ENCODE measurements at places on chromosomes 5 and 9.

- DNase-seq = no peak
Measured at GRCh38 chr5:172692451-172692850, 51.4 kb downstream of the NEURL1B start.

DNA sequence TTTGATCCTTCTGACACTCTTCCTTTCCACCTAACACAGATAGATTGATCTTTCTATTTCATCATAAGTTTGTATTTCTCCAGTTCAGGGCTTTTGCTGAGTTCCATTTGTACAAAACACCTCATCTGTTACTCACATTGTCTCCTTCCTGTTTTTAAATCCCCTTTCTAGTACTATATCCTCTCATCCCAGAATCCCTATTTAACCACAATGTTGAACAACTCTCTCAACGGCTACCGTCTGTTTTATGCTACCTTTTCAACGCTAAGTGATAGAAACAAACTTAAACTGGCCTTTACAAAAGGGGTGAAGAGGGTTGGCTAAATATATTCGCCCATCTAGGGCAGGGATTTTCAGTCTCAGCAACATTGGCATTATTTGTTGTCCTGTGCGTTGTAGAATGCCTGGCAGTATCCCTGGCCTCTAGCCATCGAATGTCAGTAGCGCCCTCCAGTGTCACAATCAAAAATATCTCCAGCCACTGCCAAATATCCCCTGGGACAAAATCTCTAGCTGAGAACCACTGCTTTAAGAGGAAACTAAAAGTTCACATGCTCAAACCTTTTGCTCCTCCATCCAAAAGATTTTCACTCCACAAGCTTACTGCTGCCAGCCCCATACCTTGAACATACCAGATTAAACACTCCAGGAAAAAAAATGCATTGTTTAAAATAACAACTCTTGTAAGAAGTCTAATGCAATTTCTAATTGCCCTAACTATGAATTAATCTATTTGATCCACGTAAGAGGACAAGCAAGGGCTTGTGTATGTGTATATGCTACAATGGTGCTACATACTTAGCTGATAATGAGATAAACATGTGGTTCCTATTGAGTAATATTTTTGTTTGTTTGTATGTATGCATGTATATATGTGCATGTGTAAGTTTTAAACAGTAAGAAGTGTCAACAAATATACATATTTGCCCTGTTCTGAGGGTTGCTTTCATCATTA is 344.0 kb downstream of the PTPRD start:
- no peak for DNase-seq

- no peak for DNase-seq
Measured at GRCh38 chr5:80590766-80591165, 20.7 kb upstream of the ANKRD34B start.

GRCh38 chr5:160976181-160976580 is 124.2 kb upstream of the ATP10B start:
- DNase-seq = no peak

DNA sequence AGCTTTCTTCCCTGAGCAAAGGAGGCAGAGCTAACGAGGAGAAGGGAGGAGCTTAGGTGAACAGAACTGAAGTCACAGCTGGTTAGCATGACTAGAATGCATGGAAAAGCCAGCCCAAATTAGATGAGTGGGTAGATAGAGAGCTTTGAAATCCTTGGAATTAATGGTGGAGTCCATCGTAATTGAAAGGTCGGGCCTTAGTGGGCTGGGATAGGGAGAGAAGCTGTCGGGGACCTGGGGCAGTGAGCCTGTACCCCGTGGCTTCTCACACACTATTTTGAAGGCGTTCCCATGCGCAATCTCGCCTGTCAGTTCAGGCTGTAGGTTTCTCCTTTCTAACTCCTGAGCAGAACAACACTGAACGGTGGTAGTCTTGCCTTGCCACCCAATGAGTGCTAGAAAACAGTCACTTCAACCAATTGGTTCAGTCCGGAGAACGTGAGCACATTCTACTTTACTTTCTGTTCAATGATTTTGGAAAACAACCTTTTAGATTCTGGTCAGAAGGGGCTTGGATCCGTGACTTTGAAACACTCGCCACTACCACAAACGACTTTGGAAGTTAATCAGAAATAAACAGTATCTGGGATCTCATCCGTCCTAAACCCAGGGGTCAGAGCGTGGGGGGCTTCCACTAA is 655 bp upstream of the RAI14 start:
- no peak for DNase-seq

DNA sequence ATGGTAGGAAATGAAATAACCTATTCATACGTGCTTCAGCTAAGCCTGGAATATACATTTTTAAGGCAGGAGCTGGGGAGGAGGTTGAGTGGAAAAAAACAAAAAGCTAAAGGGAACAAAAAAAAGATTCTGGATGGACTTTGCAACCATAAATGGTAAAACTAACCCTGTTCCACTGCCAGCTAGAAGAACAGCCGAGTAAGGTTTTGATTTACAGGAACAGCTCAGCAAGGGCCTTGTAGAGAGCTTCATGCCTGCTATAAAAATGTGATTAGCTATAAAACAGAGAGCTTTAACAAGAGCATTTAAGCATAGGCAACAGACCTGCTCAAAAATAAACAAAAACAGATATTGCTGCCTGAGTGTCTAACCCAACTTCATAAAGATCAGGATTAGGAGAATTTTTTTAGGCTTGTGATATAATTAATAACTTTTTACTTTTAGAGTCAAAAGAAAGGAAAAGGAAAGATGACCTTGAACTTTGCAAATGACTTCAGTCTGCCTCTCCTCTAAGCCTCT is 194.8 kb downstream of the FBXL7 start:
- DNase-seq = no peak

DNA sequence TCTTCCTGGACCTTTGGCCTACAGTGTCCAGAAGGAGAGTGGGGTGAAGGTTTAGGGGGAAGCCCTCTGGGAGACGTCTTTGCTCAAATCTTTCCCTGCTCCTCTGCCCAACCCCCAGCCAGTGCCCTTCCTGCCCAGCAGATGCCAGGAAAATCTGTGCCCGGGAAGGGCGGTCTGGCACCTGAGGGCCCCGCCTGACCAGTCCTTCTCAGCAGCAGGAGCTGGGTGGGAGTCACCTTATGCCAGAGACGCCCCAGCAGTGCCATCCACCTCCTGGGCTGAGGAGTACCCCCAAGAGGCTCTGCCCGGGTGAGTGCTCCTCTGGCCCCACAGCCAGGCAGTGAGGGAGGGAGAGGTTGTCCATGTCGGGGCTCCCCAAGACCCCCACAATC is 14.9 kb upstream of the CERCAM start:
- no peak for DNase-seq

- DNase-seq = no peak
Measured at GRCh38 chr5:127406326-127407121, 110.9 kb upstream of the PRRC1 start.

DNA sequence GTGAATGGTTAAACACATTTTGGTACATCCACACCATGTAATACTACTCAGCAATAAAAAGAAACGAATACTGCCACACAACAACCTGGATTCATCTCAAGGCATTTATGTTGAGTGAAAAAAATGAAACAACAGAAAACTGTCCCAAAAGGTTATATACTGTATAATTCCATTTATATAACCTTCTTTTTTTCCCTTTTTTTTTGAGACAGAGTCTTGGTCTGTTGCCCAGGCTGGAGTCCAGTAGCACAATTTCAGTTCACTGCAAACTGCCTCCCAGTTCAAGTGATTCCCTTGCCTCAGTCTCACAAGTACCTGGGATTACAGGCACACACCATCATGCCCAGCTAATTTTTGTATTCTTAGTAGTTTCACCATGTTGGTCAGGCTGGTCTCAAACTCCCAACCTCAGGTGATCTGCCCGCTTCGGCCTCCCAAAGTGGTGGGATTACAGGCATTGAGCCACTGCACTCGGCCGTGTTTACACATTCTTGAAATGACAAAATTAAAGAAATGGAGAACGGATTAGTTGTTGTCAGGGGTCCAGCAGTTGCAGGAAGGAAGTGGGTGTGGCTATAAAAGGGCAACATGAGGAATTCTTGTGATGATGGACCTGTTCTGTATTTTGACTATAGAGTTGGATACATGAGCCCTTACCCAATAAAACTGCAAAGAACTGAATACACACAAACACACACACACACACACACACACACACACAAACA is 17.4 kb downstream of the PPP6C start:
- DNase-seq = no peak

GRCh38 chr5:145984072-145984471 is 47.7 kb downstream of the SH3RF2 start:
- no peak for DNase-seq

GRCh38 chr5:129078660-129079059 is 15.9 kb upstream of the ISOC1 start:
- DNase-seq = no peak

GRCh38 chr9:73137914-73138313 is 13.8 kb upstream of the ANXA1 start:
- DNase-seq = no peak

DNA sequence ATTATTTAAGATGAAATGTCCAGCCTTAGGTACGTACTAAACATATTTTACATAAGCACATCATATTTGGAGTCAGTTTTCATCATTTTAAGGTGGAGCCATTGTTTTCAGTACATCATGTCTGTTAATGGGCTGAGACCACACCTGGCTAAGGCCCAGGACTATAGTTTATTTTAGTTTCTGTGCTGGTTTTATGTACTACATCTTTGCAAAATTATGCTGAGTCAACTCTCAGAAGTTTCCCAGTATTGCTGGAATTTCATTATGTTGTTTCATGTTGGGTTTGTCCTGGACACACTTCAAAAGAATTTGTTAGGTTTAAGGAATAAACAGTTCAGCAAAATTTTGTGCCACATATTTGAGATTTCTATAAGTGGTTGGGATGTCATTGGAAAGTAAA is 171.2 kb downstream of the CCDC171 start:
- no peak for DNase-seq

GRCh38 chr5:59596586-59597350 is 296.8 kb downstream of the PDE4D start:
- no peak for DNase-seq

GRCh38 chr9:117164512-117164911 is 250.3 kb downstream of the ASTN2 start:
- DNase-seq = no peak

DNA sequence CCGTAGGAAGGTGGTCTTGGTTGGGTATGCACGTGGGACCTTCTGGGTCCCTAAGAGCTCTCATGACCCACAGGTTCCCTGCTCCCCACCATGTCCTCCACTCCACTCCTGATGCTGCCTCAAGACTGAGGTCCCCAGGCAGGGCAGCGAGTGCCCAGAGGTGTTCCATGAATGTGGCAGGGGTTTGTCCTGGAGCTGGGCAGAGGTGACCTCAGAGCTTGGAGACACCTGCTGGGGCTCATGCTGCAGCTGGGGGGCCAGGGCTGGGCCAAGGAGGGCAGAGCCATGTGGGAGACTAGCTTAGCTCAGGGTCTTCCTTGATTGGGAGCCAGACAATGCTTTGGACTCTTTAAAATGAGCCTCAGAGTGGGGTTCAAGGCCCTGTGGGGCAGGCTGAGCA is 74.0 kb upstream of the PITX1 start:
- no peak for DNase-seq

- no peak for DNase-seq
Measured at GRCh38 chr9:77848897-77849296, 182.7 kb downstream of the GNAQ start.

DNA sequence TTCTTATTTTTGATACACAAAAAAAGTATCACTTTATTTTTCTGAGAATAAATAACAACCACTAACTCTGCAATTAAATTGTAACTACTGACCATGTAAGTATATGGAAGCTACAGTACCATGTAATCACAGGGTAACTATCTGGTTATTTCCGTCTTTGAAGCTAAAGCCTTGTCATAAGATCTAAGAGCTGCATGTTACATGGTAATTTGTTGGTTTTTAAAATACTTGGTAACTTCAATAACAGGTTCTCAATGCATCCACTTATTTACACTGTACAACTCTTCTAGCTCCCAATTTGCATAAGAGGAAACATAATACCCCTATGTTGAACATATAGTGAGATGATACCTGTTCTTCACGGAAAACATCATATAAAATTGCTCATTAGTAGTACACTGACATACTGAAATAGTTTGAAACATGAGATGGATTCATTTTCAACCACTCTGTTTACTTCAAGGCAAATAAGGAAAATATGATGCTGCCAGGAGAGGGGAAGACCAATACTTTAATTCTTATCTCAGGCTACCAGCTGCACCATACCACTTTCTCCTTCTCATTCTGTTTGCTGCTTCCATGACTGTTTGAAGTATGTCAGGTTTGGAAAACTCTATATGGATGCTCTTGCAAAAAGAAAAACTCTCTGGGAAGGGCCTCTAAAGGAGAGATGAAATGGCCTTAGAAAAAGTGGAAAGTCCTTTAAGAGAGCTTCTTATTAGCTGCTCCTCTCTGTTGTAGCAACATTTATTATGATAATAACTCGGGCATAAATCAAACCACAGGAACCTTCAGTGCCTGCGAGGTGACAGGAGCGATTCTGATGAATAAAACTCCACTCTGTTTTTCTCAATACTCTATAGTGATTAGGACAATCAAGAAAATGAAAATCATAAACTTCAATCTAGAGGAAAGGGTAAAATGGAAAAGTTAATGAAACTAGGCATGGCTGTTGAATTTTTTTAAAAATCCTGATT is 150.2 kb downstream of the KIAA0825 start:
- no peak for DNase-seq

DNA sequence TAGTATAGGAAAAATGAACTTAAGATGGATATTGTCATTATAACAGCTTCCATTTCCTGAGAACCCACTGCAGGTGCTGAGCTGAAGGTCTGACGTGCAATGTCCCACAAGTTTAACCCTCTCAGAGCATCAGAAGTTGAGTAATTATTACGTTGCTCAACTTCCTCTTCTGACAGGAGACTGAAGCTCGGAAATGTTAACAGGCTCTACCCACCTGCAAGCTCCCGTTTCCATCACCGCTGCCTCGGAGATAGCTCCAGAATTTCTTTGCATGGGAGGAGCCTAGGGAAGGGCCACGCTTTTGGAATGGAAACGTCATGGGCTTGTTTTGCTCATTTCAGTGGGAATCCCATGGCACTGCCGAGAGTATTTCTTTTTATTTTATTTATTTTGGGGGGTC is 1.0 kb upstream of the NTMT1 start:
- DNase-seq = no peak

- no peak for DNase-seq
Measured at GRCh38 chr5:74765929-74766328, 988 bp downstream of the GFM2 start.

DNA sequence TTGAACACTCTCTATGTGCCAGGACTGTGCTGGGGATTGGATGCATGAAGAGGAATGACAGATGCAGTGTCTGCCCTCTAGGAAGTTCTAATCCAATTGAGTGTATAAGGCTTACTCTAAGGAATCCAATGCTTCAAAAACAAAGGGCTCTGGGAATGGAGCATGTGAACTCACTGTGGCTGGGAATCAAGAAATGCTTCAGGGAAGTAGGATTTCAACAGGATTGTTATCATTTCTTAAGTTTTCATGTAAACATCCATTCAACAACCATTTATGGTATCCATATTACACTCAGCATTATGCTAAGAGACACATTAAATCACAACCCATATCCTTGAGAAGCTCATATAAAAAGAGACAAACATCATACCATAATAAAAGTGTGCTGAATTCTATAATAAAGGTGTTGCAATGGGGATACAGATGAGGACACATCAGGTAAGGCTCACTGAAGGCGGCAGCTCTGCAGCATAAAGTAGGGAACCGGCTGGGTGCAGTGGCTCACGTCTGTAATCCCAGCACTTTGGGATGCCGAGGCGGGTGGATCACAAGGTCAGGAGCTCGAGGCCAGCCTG is 11.3 kb downstream of the SIL1 start:
- DNase-seq = no peak

- no peak for DNase-seq
Measured at GRCh38 chr5:83844449-83845068, 123.9 kb upstream of the HAPLN1 start.
